Stimulated activated CD4-positive, alpha-beta T cell treated with anti-CD3 and anti-CD28 coated beads, Interleukin-4, amount 100 ng/mL, for 24 hours (primary cell): ENCODE measurements at places on chromosomes 3 and 15.

DNA sequence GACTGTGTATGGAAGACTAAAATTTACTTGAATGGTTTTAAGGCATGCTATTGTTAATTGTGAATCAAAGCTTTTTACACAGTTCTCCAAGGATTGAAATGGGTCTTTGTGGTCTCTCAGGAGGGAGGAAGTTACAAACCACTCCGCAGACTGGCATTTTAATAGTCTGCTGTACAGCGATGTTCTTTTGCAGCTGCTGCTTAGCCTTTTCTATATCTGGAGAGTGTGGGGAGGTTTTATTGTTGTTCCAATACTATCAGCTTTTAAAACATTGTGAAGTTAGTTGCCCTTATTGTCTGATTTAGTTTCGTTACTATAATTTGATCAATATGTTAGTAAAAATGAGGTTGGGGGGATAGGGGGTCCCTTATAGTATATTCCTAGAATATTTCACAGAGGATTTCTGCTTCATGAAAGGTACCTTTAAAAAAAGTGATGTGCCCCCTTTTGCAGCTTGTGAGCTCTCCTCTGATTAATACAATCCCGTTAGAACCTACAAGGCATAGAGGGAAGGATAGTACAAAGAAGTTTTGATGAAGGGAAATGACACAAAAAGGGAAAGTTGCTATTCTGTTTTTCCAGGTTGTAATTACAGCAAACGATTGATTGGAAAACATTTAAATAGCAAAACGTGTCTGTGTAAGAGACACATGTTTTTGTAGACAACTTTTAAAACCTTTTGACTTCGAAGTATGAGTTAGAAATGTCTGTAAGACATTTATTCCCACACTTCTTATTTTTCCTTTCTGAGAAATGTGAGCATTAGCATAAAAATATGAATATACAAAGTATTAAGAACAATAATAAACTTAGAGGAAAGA, 158.3 kb upstream of the CGNL1 start:
- no peak for DNase-seq

- no peak for DNase-seq
Observed at GRCh38 chr3:50388016-50388719, 28.8 kb upstream of the TMEM115 start.

- no peak for DNase-seq
Observed at GRCh38 chr3:128870347-128870746, 9.1 kb upstream of the ACAD9 start.

GRCh38 chr3:99128725-99129505, 227.4 kb upstream of the DCBLD2 start:
- DNase-seq = no peak

DNA sequence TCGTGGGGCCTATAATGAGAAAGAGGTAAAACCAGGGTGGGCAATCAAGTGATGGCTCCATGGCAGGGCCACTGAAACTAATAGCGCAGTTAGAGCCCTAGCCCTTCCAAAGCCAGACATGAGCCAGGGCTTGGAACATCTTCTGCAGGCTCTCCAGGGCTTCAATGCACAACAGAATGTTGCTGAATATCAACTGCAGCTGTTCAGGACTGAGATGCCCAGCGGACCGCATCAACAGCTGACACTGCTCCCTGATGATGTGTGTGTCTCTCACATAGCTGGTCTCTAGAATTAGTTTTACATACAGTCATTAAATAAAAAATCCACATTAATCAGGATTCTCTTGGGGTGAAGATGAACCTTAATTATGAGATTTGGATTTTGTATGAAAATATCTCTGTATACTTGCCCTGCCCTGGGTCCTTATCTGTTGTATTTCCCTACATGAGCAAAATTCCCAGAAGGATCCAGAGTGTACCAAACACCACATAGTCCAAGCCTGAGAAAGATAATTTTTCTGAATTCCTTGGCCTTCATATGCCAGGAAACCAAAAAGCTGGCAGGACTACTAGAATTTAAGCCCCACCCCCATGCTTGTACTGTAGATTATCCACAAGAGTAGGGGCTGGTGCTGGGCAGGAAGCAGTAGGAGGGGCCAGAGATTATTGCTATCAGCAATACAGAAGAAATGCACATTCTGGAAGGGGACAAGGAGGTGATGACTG, 7.7 kb upstream of the GOLGB1 start:
- DNase-seq = no peak

- DNase-seq = no peak
Observed at GRCh38 chr15:90188914-90189748, 12.0 kb upstream of the SEMA4B start.

DNA sequence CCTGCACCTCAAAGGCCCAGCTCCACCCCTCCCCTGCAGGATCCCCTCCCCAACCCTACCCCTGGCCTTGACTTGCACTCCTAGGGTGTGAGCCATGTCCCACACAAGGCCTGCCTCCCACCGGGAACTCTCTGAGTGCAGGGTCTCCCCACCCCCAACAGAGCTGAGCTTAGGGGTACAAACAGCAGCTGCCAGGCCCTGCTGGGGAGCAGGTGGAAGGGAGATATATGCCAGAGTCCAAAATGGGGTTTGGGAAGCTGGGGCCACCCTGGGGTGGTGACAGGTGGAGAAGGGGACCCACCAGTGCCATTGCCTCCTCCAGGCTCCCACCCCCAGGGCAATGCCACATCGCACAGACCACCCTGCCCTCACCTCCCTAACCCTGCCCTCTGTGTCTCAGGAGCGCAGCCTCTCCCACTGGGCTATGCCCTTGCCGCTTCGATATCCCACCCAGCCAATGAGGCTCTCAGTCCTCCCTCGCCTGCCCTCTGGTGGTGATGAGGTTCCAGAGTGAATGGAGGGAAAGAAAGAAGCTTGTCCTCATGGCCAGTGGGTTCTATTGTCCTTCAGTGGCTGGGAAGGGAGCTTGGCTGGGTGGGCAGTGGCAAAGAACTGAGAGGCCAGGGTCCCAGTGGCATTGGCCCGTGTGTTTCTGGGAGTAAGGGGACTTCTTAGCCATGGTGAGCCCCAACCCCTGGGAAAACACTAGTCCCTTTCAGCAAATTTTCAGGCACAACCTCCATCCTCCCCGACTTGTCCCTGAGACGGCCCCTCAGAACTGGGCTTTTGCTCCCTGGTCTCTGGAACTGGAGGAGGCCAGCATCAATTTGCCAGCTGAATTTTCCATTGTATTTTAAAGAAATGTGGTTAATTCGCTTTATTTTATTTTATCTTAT, 46.8 kb downstream of the CYP11A1 start:
- DNase-seq = peak; percentile 33

DNA sequence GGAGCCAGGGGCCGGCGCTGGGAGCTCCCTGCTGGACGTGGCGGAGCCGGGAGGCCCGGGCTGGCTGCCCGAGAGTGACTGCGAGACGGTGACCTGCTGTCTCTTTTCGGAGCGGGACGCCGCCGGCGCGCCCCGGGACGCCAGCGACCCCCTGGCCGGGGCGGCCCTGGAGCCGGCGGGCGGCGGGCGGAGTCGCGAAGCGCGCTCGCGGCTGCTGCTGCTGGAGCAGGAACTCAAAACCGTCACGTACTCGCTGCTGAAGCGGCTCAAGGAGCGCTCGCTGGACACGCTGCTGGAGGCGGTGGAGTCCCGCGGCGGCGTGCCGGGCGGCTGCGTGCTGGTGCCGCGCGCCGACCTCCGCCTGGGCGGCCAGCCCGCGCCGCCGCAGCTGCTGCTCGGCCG, 1.5 kb downstream of the SMAD6 start:
- DNase-seq = no peak

DNA sequence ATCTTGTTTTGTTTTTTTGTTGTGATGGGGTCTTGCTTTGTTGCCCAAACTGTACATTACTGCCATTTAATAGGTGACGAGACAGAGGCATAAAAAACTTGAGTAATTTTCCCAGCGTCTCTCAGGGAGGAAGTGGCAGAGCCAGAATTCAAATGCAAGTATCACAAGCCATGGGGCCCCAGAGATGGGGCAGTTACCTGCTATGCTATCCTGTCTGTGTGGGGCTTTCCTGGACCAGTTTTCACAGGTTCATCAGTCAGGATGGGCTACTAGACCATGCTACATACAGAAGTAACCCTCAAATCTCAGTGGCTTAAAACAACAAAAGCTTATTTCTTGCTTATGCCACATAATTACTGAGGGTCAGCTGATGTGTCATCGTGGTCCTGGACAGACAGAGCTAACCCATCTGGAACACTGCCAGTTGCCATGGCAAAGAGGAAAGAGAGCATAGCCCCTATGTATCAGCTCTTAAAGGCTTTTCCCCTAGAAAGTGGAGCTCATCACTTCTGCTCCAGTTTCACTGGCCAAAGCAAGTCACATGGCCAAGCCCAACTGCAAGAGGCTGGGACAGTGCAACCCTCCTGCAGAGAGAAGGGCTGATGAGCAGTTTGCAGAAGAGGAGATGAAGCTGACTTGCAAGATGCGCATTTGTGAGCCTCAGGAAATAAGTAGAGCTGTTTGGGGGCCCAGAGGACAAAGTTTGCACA, 31.7 kb upstream of the SYNM start:
- no peak for DNase-seq

- no peak for DNase-seq
Observed at GRCh38 chr15:67495585-67495984, 25.3 kb upstream of the C15orf61 start.

GRCh38 chr3:38958026-38958720, 93.6 kb downstream of the SCN11A start:
- DNase-seq = no peak

DNA sequence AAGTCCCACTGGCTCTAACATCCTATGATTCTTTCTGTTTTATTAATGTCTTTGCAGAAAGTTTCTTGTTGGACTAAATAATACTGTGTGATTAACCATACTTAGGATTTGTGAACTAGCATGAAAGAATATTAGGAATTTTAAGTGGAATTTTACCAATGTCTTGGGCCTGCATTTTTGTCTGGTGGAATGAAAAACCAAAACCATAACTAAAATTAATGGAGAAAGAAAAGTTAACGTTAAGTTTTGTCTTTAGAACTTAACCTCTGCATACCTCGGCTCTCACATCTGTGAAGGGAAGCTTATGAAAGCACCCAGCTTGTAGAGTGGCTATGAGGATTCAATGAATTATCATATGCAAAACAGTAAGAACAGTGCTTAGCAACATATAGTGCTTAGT, 6.5 kb downstream of the FBN1 start:
- DNase-seq = no peak
